Ureter (tissue), 1 donor: ENCODE measurements at places on chromosomes 4 and X. TPM values are rescaled to one million over a fixed set of nuclear protein-coding genes. Genes with fewer than 3 reads are reported as not detected.

- no peak for DNase-seq
Measured at GRCh38 chr4:17153572-17153971, 255.1 kb upstream of the LDB2 start.

- no peak for DNase-seq
Measured at GRCh38 chr4:169657470-169658107, 37.2 kb downstream of the CLCN3 start.

IDS gene
- 86.8 TPM for total RNA-seq

SHOX gene
- not detected for total RNA-seq

GRCh38 chrX:70762285-70762684, 146.2 kb downstream of the TEX11 start:
- no peak for DNase-seq

DNA sequence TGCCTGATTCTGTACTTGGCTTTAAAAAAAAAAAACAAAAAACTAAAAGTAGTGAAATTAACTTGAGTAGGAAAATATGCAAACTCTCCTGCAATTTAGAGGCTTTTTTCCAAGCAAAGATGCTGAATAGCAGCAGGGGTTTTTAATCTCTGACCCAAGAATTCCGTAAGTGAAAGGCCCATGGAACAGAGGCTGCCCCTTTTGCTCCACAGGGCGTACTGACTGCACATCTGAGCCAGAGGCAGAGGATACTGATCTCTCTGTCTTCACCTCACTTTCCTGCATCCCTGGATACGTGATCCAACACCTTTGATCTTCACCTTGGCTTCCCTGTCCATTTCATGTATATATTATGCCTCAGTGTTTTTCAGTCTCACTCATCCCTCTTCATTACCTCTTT, 3.9 kb downstream of the FAM149A start:
- no peak for DNase-seq

DNA sequence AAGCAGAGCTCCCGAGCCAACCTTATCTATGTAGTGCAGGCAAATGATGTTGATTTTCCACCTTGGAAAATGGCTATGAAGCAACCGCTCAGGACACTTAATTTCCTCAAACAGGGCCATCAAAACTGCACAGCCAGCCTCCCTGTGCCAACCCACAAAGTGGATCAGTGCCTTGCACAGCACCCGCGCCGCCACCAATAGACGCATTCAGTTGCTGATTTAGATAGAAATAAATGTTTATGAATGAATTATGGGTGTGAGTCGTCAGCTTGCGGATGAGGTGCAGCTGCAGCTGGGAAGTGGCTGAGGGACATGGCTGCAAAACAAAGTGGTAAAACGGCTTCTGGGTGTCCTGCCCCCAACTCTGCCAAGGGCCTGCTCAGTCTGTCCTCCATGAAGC, 47.0 kb downstream of the SOD3 start:
- no peak for DNase-seq

CFAP97 gene
- total RNA-seq, result 49.3 TPM

FGF5 gene
- not detected for total RNA-seq

DNA sequence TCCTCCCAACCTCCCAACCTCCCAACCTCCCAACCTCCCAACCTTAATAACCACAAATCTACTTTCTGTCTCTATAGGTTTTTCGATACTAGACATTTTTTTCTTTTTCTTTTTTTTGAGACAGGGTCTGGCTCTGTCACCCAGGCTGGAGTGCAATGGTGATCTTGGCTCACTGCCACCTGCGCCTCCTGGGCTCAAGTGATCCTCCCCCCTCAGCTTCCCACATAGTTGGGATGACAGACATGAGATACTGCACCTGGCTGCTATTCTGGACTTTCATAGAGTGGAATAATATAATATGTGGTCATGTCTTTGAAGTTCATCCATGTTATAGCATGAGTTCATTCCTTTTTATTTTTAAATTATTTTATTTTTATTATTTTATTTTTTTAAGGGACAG, 39.5 kb upstream of the ZFX start:
- DNase-seq, result no peak

ABLIM2 gene
- 8.5 TPM for total RNA-seq

ZNF630 gene
- total RNA-seq, result 5.4 TPM

SLC2A9 gene
- 67.5 TPM for total RNA-seq

- no peak for DNase-seq
Measured at GRCh38 chrX:154436983-154437752, at the start of gene GDI1. GDI1 (plus strand) TSS chrX:154437154; CDS start chrX:154437255, 101 bp downstream.

GRCh38 chr4:14653338-14653737, 348.9 kb upstream of the CPEB2 start:
- no peak for DNase-seq

DNA sequence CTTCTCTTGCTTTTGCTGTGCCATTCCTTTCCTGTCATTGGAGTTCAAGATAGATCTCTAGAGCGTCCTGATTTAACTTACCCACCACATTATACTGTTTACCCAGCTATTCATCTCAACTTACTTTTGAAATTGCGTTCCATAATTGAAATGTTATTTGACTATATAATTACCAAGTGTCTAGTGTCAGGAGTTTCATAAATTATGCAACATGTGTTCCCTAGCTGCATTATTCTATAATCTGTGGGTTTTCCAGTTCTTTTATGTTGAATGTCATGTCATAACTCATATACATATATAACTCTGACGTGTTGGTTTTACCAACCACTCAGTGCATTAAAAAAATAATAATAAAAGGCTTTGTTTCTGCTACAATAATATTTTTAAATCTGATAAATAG, 285.9 kb upstream of the ARSJ start:
- no peak for DNase-seq

TIGD4 gene
- total RNA-seq, result 1.6 TPM

SLC16A2 gene
- total RNA-seq, result 6.8 TPM

- DNase-seq, result no peak
Measured at GRCh38 chr4:68346461-68346860, 3.4 kb downstream of the YTHDC1 start.

GRCh38 chrX:15349046-15349445, 13.7 kb upstream of the PIGA start:
- DNase-seq, result peak; percentile 46

- no peak for DNase-seq
Measured at GRCh38 chr4:16896881-16897750, 1.3 kb downstream of the LDB2 start.

JADE3 gene
- total RNA-seq, result 11.4 TPM

- no peak for DNase-seq
Measured at GRCh38 chrX:23935106-23935505, 27.3 kb downstream of the CXorf58 start.

GAGE2A gene
- not detected for total RNA-seq

DNA sequence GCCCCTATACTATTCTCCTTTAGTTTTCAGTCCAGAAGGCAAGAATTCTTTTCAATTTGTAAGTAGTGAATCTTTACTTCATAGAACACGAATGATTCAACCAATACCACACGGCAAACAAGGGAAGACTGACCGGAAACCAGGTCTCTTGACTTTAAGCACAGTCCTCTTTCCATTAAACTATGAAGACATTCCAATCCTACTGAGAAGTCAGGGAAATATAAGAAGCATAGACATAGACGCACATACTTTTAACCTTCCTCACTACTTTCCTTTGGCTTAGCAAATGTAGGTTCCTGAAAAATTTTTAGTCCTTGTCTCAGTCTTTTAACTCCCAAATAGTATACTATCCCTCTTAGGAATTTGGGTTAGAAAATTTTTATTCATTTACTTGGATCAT, 9.1 kb downstream of the CHRDL1 start:
- DNase-seq, result no peak

- DNase-seq, result no peak
Measured at GRCh38 chr4:99847362-99847976, 30.8 kb downstream of the DAPP1 start.

- no peak for DNase-seq
Measured at GRCh38 chr4:159171287-159171686, 68.4 kb downstream of the RAPGEF2 start.

GRCh38 chrX:29870608-29871007, 344.8 kb upstream of the MAGEB2 start:
- no peak for DNase-seq
